CD4-positive, alpha-beta T cell (primary cell): ENCODE measurements at places on chromosomes 3 and 15. TPM values are rescaled to one million over a fixed set of nuclear protein-coding genes. Genes with fewer than 3 reads are reported as not detected.

DNA sequence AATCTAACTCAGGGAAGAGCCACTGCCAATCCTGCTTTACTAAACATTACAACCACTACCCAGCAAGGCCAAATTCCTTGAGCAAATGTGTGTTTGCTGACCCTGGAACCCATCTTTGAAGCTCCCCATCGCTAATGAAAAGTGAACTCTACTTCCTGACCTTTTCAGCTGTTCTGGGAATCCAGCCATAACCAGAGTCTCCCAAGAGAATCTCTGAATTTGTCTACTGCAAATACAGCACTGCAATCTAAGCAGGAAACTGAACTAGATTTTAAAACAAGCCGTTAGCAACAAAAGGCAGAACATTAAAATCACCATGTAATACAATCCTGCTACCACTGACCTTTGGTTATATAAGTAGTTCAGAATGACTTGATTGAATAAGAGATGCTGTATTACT, 309.2 kb downstream of the MAGI1 start:
- no peak overlapping the region for H3K4me3 ChIP-seq
- no peaks in the 10 kb centered on the region for H3K36me3 ChIP-seq
- DNase-seq = no peak

- no peak for DNase-seq
- H3K4me1 ChIP-seq = no peaks in the 10 kb centered on the region
- no peak overlapping the region for H3K4me3 ChIP-seq
- no peaks in the 10 kb centered on the region for H3K27me3 ChIP-seq
- no peak overlapping the region for H3K27ac ChIP-seq
These were observed 39.6 kb upstream of the TIMP4 start for GRCh38 chr3:12198301-12198700.

GRCh38 chr15:69718916-69719315, 266.3 kb downstream of the RPLP1 start:
- no peaks in the 10 kb centered on the region for H3K36me3 ChIP-seq
- DNase-seq = no peak
- peak overlapping the region; percentile 4 for H3K27ac ChIP-seq
- H3K4me3 ChIP-seq = no peak overlapping the region
- no peaks in the 10 kb centered on the region for H3K27me3 ChIP-seq

- H3K27ac ChIP-seq = no peak overlapping the region
- no peaks in the 10 kb centered on the region for H3K36me3 ChIP-seq
- H3K4me1 ChIP-seq = no peaks in the 10 kb centered on the region
- DNase-seq = no peak
- H3K4me3 ChIP-seq = no peak overlapping the region
These were observed 50.9 kb downstream of the FRMD5 start for GRCh38 chr15:44144184-44144583.

DNA sequence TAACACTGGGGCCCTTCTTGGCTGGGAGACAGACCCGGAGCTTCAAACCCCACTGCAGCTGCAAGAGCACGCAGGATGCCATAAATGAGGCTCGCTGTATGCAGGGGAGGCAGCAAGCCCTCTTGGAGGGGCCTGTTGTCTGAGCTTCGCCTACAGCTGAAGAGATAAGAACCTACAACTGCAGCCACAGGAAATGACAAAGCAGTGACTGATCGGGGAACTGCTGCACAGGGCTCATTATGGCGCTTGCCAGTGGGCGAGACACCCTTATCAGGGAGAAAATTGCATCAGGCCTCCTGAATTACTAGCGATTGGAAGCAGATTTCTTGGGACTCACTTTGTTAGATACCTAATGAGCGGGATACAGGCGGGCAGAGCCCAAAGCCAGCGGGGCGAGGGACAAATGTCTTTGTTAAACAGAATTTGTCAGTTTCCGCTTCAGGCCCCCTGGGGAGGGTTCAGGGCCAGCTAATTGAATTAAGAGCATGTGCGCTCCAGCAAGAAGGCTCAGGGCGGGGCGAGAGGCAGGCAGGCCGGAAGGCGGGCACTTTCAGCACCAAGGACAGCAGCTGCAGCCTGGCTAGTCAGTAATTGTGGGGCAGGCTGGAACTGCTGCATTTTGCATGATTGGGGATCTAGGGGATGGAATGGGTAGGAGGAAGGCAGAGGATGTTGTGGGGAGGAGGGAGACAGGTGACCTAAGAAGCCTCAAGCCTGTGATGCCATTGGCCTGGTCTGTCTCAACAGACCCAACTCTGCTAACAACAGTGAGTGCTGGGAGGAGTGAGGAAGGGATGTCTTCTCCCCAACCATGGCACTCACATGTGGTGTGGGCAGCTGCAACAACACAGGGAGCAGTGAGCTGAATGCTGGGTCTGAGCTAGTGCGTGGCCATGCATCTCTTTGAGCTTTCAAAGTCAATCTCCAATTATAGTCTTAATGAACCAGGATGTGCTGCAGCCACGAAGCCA, 55.3 kb downstream of the CCDC33 start:
- H3K36me3 ChIP-seq = no peaks in the 10 kb centered on the region
- peak; percentile 67 for DNase-seq
- H3K4me1 ChIP-seq = no peaks in the 10 kb centered on the region
- H3K4me3 ChIP-seq = no peak overlapping the region
- H3K27ac ChIP-seq = no peak overlapping the region
- H3K27me3 ChIP-seq = peaks cover 24% of the 10 kb centered on the region

- no peak for DNase-seq
- no peak overlapping the region for H3K27ac ChIP-seq
- peaks cover 9% of the 10 kb centered on the region for H3K4me1 ChIP-seq
- H3K27me3 ChIP-seq = no peaks in the 10 kb centered on the region
- no peaks in the 10 kb centered on the region for H3K36me3 ChIP-seq
These were observed 681 bp upstream of the IL5RA start for GRCh38 chr3:3110749-3111361.

- no peak overlapping the region for H3K4me3 ChIP-seq
- peaks cover 1% of the 10 kb centered on the region for H3K36me3 ChIP-seq
- no peak for DNase-seq
- no peaks in the 10 kb centered on the region for H3K27me3 ChIP-seq
These were observed 81.5 kb downstream of the FNDC3B start for GRCh38 chr3:172120912-172121311.

DNA sequence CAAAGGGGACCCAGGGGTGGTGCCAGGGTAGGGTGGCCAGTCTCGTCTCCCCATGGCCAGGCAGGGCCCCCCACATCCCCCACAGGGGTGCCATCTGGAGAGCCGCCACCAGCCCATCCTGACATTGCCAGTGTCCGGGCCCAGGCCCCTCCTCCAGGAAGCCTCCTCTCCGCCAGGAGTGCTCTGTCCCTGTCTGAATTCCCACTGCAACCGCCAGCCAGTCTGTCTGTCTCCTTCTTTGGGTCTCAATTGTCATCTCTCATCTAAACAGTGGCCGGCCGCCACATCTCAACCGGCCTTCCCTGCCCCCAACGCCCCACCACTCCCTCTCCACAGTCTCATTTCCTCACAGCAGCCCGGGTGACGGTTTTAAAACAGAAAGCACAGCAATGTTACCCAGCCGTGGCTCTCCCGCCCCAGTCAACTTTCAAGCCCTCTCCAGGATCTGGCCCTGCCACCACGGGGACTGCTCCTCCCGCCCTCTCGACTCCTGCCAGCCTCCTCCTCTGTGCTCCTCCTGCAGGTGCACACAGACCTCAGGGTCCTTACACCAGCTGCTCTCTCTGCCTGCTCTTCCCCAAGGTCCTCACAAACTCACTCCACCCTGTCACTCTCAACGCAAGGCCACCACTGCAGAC, 57.0 kb downstream of the IQSEC1 start:
- H3K4me3 ChIP-seq = peak overlapping the region; percentile 63
- H3K27me3 ChIP-seq = no peaks in the 10 kb centered on the region
- H3K27ac ChIP-seq = peak overlapping the region; percentile 98
- peak; percentile 61 for DNase-seq
- peaks cover 75% of the 10 kb centered on the region for H3K4me1 ChIP-seq

DNA sequence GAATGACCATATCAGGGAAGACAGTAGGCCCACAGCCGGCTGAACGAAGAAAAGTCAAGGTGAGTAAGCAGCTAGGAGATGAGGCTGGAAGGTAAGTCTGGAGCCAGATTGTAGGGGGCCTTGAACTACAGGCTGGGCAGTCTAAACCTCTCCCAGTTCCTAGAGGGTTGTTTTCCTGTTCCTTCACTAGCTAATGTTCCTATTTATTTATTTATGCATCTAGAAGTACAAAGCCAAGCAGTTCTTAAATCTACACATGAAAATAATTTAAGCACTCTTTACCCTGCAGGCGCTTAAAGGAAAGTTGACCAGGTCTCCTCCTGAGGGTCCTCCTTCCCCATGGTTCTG, 3.7 kb downstream of the ACAA1 start:
- H3K4me1 ChIP-seq = peaks cover 56% of the 10 kb centered on the region
- peaks cover 60% of the 10 kb centered on the region for H3K36me3 ChIP-seq
- H3K4me3 ChIP-seq = no peak overlapping the region
- no peak for DNase-seq
- H3K27ac ChIP-seq = no peak overlapping the region
- no peaks in the 10 kb centered on the region for H3K27me3 ChIP-seq

The MESP1 gene
- total RNA-seq = not detected

The GATA2 gene
- total RNA-seq = 0.16 TPM

The PDCD10 gene
- total RNA-seq = 19.0 TPM

The MGLL gene
- total RNA-seq = 0.38 TPM

The CLDN11 gene
- total RNA-seq = not detected

GRCh38 chr15:23797747-23798446, 110.8 kb upstream of the NDN start:
- H3K4me3 ChIP-seq = no peak overlapping the region
- no peak overlapping the region for H3K27ac ChIP-seq
- H3K36me3 ChIP-seq = no peaks in the 10 kb centered on the region
- no peak for DNase-seq

GRCh38 chr3:115698851-115699591, 75.7 kb downstream of the GAP43 start:
- no peaks in the 10 kb centered on the region for H3K27me3 ChIP-seq
- H3K4me1 ChIP-seq = no peaks in the 10 kb centered on the region
- no peak overlapping the region for H3K4me3 ChIP-seq
- no peak for DNase-seq
- no peak overlapping the region for H3K27ac ChIP-seq
- no peaks in the 10 kb centered on the region for H3K36me3 ChIP-seq

DNA sequence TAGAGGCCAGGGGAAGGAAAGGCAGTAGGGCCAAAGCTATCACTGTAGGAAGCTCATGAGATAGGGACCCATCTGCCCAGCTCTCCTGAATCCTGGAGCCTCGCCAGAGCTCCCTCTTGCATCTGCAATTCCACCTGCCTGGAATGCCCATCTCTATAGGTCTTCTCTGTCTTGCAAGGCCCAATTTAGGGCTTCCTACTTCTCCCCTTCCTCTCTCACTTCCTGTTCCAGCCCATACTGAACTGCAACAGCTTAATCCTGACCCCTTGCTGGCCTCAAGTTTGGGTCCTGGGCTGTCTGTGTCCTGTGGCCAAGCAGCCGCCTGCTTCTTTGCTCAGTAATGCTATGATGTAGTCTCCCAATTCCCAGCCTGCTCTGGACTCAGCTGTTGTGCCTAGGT, 3.6 kb upstream of the PTPN23 start:
- H3K36me3 ChIP-seq = no peaks in the 10 kb centered on the region
- no peak for DNase-seq
- no peak overlapping the region for H3K27ac ChIP-seq
- H3K4me1 ChIP-seq = peaks cover 22% of the 10 kb centered on the region

GRCh38 chr15:51237816-51238215, 100.6 kb downstream of the CYP19A1 start:
- H3K4me3 ChIP-seq = no peak overlapping the region
- no peaks in the 10 kb centered on the region for H3K4me1 ChIP-seq
- no peaks in the 10 kb centered on the region for H3K36me3 ChIP-seq

DNA sequence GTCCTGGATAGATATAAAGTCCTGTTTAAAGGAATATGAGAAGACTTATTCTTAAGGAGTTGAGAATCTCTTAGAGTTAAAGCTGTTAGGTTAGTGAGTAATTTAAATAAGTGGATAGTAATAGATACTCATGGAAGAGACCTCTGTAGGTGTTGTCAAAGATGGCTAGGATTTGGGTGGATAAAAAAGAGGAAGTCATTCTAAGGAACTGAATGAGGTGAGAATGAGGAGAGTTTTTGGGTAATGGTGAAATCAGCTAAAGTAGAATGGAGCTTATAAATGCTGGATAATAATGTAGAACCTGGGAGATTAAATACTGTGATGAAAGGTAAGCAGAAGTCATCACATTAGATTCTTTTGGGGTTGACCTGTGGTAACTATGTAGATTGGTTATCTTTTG, 8.1 kb downstream of the ARIH1 start:
- H3K36me3 ChIP-seq = peaks cover 15% of the 10 kb centered on the region
- H3K4me3 ChIP-seq = no peak overlapping the region
- H3K27ac ChIP-seq = no peak overlapping the region
- H3K27me3 ChIP-seq = no peaks in the 10 kb centered on the region

The CEP152 gene
- total RNA-seq = 5.2 TPM

DNA sequence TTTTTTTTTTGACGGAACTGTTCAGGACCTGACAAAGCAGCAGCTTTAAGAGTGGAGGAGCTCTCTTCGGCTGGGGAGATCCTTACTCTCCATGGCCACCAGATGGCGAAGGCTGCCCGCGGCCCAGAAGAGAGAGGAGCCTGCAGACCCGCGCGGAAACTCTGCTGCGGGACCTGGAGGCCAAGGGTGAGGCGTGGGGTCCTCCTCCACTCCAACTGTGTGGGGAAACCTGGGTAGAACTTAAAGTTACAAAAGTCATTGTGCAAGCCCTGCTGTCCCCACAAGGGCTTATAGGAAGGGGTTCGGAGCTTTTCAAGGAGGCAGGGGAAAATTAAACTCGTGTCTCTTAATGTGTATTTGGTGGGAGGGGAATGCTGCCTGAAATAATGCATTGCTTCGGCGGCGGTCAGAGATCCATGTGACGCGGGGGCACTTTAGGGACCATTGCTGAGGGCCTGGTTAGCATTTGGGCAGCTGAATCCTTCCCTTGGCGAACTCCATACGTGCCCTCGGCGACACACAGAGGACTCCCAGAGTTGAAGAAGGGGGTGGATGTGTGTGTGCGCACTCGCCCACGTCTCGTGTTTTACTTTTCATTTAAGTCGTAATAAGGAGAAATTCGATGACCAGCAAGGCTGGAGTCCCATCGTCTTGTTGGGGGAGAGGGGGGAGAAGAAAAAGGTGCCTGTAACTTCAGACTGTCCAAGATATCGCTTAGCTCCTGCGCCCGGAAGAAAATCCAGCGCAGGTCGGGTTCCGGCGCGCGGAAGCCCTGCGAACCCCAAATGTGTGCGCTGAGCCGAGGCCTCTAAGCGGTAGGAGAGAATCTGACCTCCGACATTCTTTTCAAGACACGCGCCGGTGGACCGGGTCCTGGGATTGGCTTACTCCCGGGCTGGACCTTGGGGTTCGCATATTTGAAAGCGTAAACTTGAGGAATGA, 9.7 kb downstream of the EOMES start:
- H3K27ac ChIP-seq = no peak overlapping the region
- peak; percentile 54 for DNase-seq
- no peaks in the 10 kb centered on the region for H3K36me3 ChIP-seq
- peaks cover 26% of the 10 kb centered on the region for H3K27me3 ChIP-seq
- H3K4me1 ChIP-seq = peaks cover 27% of the 10 kb centered on the region
- peak overlapping the region; percentile 68 for H3K4me3 ChIP-seq
